ENCODE measurements at places on chromosomes 7 and 10.

- DNase-seq, result no peak
These were observed 2.5 kb downstream of the GCK start for GRCh38 chr7:44186736-44187135.

- DNase-seq, result no peak
These were observed 7.3 kb upstream of the NKX6-2 start for GRCh38 chr10:132793213-132793612.

DNA sequence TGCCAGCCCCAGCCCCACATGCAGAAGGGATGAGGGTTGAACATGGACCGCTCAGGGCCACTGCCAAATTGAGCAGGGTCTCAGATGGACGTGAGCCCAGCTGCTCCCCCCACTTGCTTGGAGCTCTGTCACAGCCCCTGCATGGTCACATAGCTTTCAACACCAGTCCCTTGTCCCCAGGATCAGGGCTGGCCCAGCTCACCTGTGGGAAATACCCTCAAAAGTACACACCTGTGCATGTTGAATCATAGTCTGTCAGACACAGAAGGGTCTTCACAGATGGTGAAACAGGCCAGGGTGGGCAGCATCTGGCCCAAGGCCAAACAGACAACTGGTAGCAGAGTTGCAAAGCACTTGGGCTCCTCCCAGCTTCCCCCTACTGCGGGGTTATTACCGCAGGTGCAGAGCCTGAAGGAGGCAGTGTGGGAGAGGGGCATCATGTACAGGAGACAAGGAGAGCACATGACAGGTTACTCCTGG is 77.6 kb upstream of the UNC5B start:
- no peak for DNase-seq

DNA sequence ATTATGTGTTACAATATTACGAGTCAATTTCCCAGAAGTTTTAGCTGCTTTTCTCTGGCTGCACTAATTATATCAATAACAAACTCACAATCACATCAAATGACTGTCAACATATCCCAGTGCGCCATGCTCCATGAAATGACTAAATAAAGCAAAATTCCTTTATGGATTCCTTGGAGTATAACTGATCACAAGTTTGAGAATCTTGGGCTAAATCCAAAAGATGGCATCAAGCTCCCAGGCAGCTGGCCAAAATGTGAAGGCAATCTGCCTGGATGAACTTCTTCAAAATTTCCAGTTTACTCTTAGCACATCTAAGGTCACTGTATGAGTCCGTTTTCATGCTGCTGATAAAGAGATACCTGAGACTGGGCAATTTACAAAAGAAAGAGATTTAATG is 210.8 kb downstream of the CCSER2 start:
- no peak for DNase-seq

DNA sequence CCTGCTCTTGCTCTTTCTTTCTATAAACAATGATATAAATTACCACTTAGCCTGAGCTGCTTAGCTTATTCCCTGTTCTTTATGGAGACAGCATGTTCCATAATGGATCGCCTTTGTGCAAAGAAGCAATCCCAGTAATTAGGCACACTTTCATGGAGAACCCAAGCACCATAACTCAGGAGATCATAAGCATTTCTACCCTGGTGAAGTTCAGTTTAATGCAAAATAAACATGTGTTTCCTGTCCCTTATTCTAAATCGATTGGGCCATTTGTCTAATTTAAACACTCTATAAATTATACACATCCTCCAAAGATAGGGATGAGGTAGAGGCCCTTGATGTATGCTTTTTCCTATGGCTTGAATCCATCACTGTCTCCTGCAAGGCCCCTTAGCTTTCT is 75.8 kb upstream of the TMEM72 start:
- no peak for DNase-seq

DNA sequence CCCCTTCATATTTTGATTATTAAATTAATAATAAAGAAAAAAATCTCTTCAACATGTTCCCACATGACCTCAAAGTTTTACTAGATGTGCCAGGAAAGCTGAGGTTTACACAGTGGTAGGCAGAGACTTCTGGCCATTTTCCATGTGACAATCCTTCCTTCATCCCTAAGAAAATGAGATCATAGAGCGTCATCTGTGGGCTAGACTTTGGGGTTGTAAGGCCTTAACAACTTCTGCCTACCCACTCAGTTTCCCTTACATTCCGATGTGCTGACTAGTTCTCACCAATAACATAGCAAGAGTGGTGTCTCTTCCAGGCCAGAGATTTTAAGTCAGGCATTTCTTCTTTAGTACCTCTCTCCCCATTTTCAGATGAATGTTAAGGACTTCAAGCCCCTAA is 171.1 kb upstream of the PHF14 start:
- DNase-seq, result peak; percentile 93

- no peak for DNase-seq
These were observed 35.4 kb upstream of the HPS1 start for GRCh38 chr10:98482096-98482495.

DNA sequence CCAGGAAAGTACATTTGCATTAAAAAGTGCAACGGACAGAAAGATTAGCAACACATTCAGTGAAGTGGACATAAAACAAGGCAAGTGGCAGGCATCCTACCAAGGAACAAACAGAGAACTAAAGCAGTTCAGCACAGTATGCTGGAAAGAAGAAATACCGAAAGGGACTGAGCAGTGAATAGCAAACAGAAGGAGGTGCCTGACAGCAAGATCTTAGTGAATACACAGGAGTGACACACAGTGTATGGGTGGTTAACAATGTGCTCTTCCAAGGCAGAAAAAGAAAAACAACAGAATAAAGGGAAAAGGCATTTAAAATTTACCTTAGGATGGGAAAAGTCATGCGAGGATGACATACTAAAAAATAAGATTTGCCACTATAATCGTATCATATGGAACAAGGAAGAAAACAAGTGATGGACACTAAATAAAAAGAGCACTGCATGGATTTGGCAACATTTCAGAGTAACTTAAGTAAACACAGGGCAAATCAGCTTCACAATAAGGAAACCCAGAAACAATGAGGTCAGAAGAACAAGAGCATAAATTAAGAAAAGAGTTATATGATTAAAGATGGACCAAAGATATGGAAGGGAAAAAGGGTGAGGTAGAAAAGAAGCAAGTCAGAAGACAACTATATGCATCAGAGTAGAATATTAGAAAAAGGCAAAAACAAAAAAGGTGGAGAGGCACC is 29.5 kb downstream of the MEST start:
- no peak for DNase-seq

DNA sequence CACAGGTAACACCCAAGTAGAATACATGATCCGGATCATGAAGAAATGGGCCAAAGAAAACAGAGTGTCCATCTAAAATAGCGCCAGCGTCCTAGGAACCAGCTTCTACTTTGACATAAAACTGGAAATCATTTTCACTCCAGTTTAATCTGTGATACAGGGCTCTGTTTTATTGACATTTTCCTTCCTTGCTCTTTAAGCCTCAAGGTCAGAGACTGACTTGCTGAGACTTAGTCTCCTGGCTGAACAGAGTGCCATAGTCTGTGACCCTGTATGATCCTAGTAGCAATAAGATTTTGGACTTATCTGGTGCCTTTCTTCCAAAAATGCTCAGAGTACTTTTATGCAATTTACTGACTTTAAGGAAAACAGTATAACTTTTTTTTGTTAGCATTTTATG is 41.7 kb upstream of the UBN2 start:
- no peak for DNase-seq

- no peak for DNase-seq
These were observed 10.5 kb upstream of the KCP start for GRCh38 chr7:128920913-128921582.

GRCh38 chr7:102890292-102890970 is 22.4 kb upstream of the LRRC17 start:
- DNase-seq, result peak; percentile 66

- peak; percentile 90 for DNase-seq
These were observed 126.5 kb upstream of the JCAD start for GRCh38 chr10:30185916-30186315.
